CD4-positive, alpha-beta T cell treated with Interleukin-10 for 1 hour (primary cell): ENCODE measurements at places on chromosomes 6 and 20.

DNA sequence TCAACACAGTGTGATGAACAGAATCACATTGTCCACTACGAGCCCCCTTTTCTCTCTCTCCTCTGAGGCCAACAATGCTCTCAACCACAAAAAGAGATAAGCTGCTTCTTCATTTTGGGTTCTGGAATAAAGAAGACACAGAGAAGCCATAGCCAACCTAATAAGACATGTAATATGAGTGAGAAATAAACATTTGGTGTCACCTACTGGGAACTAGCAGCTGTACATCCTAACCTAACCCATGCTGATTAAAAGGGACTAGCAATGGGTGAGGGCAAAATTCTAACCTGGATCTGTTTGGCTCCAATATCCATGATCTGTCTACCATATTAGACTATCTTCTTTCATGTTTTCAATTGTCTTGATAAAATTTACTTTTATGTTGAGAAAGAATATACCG is 369.1 kb upstream of the MARCKS start:
- no peak for DNase-seq

DNA sequence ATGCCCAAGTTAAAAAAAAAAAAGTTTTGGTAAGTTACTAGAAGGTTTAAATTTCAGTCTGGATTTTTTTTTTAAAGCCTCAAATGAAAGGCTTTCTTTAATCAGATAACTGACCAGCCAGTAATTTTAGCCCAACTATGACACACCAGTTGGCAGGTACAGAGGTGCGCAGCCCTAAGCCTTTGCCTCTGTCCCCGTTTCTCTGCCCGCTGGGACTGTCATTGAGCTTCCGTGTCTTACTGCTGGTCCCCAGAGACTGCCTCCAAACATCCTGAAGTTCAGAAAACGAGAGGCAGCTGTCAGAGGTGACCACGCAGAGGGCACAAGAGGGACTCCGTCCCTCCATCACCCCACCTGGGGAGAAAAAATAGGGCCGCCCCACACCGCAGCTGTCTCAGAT is 118.2 kb downstream of the RPS12 start:
- DNase-seq: no peak

DNA sequence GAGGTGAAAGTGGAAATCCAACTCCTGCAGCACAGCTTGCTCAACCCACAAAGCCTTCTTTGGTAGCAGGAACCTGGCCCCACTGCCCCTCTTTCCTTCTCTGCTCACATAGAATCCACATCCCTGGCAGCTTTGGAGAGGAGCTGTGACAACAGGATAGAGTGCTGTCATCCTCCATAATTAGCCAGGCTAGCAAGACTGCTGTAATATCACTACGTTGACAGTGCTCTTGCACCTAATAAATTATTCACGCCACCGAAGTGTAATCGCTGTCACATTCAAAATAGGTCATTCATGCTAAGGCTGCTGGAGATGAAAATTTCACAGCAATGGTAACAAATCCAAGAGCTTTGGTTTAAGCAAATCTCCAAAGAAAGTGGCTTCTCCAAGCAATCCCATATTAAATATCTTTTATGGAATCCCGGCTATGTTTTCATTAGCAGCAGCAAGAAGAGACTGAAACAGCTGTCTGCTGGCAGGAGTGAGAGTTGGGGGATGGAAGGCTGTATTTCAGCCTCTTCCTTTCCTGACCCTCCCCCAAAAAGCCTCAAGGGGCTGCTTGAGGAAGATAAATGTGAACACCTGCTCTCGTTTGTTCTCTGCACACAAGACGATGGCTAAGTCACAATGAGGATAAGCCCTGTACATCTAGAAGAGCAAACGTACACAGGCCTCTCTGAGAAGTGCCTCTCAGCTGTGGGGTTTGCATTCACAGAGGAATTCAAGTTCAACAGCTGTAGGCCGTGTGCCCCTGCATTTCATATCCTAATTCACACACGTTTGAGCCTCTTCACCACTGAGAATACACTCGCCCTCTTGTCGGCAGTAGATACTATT is 16.5 kb downstream of the RIPOR2 start:
- DNase-seq: no peak

DNA sequence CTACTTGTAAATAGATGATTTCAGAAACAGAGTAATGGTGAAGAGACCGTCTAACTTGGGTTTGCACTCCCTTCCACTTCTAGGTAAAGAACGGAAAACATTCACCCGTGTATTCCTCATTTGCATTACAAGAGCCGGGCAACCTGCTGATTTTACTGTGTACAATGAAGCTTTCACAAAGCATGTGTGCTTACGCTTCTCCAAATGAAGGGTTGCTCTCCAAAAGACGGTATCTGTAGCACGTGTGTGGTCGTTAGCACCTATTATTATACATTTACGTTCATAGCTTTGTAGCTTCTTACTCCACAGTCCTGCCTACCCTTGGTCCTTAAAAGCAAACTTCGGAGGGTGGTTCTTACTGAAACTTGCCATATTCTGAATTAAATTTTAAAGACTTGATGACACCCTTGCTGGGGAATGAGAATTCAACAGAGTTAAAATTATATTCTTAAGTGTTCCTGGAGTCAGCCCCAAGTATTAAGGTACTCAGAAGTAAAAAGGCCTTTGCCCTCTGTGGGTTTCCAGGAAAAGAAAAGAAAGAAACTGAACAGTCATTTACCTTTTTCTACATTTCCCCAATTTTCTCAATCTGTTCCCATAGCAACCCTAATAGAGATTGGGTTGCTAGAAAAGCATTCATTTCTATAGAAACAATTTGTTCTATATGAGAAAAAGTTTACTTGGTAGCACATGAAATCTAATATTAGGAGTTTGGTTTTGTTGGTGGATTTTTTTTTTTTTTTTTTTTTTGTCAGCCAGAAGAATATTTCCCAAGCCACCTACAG is 61.9 kb upstream of the KCNG1 start:
- no peak for DNase-seq
